K562 (cell line): ENCODE measurements at places on chromosomes 7 and 10. TPM values are rescaled to one million over a fixed set of nuclear protein-coding genes. Genes with fewer than 3 reads are reported as not detected.

- no peaks in the 10 kb centered on the region for H3K27me3 ChIP-seq
- H3K4me3 ChIP-seq = no peak overlapping the region
- no peak for DNase-seq
- peak overlapping the region; percentile 16; the same call in 2 of the 3 replicates for H3K27ac ChIP-seq
- H3K4me1 ChIP-seq = no peaks in the 10 kb centered on the region
Observed at GRCh38 chr7:135644154-135644553, 18.2 kb upstream of the STMP1 start.

DNA sequence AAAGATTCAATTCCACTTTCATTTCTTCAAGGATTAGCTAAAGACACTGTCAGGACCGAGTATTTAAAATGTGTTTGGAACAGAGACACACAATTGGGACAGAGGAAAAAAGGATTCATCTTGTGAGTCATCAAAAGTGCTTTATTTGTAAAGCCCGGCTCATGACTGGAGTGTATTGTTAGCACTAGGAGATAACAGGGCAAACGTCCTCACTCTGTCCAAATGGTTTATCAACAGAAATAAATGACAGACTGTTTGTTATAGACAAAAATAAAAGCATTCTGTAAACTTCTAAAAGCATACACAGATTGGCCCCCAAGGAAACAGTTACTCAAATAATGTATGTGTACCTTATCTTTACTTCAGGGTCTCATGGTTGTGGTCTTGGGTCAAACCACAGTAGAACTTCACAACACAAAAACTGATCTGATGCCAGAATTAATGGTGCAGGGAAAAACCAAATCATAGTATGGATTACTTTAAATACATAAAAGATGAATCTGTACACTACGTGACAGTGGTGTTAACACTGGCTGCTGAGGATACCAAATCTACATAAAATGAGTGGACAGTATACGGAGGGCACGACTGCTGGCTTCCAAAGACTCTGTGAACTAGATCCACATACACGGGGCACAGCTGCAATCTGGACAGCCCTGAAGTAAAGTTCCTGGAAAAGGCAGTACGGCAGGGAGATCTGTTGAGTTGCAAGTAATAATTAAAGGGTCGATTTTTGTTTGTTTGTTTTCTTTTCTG is 179.4 kb downstream of the PIP4K2A start:
- H3K27ac ChIP-seq = no peak overlapping the region
- peaks cover 45% of the 10 kb centered on the region; the same call in 2 of the 3 replicates for H3K36me3 ChIP-seq
- no peak overlapping the region for H3K4me3 ChIP-seq
- H3K27me3 ChIP-seq = no peaks in the 10 kb centered on the region
- DNase-seq = no peak

- no peak overlapping the region for H3K27ac ChIP-seq
- DNase-seq = no peak
- H3K4me3 ChIP-seq = no peak overlapping the region
- H3K36me3 ChIP-seq = no peaks in the 10 kb centered on the region
- no peaks in the 10 kb centered on the region for H3K4me1 ChIP-seq
- H3K27me3 ChIP-seq = no peaks in the 10 kb centered on the region
Observed at GRCh38 chr10:131571865-131572264, 260.3 kb upstream of the TCERG1L start.

GRCh38 chr7:56062382-56062781 is 1.7 kb upstream of the SUMF2 start:
- peaks cover 28% of the 10 kb centered on the region for H3K4me1 ChIP-seq
- H3K27ac ChIP-seq = peak overlapping the region; percentile 86
- H3K4me3 ChIP-seq = no peak overlapping the region
- peaks cover 68% of the 10 kb centered on the region for H3K36me3 ChIP-seq

GRCh38 chr7:28858895-28859294 is 99.2 kb downstream of the TRIL start:
- H3K27me3 ChIP-seq = peaks cover 2% of the 10 kb centered on the region
- H3K36me3 ChIP-seq = no peaks in the 10 kb centered on the region
- DNase-seq = no peak
- H3K4me3 ChIP-seq = no peak overlapping the region

GRCh38 chr10:132001238-132001972 is 19.7 kb upstream of the BNIP3 start:
- peak; percentile 24 for DNase-seq
- H3K27me3 ChIP-seq = no peaks in the 10 kb centered on the region
- peak overlapping the region; percentile 51; the same call in 1 of the 3 replicates for H3K27ac ChIP-seq
- no peaks in the 10 kb centered on the region for H3K36me3 ChIP-seq
- peaks cover 20% of the 10 kb centered on the region; the same call in 2 of the 3 replicates for H3K4me1 ChIP-seq

GRCh38 chr7:34042406-34042805 is 137.1 kb downstream of the BMPER start:
- H3K36me3 ChIP-seq = no peaks in the 10 kb centered on the region
- H3K27me3 ChIP-seq = no peaks in the 10 kb centered on the region
- no peak for DNase-seq
- H3K27ac ChIP-seq = no peak overlapping the region

DNA sequence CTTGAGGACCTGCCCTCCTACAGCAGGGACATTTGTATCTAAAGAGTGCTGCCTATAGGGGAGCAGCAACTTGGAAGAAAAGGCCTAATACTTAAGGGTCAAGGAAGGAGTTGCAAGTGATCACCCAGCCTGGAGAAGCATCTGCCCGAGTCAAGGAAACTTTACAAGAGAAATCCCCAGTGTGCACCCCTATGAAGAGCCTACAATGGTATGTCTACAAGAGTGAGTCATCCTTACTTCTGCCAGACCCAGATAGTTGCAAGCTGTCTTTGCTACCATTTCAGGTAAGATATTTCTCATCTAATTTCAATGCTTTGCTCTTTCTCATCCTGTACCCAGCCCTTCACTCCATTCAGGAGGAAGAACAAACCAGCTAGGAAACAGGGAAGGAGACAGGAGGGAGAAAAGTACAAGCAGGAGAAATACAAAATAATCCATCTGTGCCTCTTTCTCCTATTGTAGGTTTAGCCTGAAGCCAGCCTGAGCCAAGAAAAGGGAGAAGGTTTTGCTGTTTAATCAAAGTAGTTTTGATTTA is 34.4 kb upstream of the AGR3 start:
- no peaks in the 10 kb centered on the region for H3K4me1 ChIP-seq
- H3K36me3 ChIP-seq = no peaks in the 10 kb centered on the region
- H3K27ac ChIP-seq = no peak overlapping the region

DNA sequence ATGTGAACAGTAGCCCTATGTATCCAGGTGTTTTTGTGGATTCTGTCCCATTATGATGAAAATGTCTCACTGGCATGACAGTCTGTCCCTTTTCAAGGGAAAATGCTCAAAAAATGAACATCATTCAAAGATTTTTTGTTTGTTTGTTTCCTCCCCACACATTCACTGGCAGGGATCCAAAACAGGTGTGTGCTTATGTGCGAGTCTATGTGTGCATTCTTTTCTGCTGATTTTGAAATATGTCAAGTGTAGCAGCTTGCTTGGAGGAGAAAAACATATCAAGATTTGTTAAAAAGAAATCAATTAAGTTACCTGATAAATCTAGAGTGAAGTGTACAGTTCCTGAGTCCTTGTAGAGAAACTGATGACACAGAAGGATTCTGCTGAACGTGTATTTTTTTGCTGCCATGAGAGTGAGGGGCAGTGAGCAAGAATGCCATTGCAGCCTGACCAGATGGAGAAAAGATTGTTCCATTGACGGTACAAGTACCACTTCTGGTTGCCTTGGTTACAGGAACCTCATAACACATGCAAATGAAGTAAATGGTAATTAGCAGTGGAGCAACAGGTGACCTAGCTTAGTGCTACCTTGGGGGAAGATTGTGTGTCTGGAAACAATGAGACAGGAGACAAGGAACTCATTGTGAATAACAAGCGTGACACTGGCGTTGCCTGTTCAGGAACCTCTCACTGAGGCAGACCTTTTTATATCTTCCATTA is 277.4 kb upstream of the PHYHIPL start:
- DNase-seq = no peak
- H3K27me3 ChIP-seq = no peaks in the 10 kb centered on the region
- H3K4me1 ChIP-seq = no peaks in the 10 kb centered on the region
- no peak overlapping the region for H3K27ac ChIP-seq

GRCh38 chr10:72276013-72276387 is 2.3 kb downstream of the DDIT4 start:
- H3K4me1 ChIP-seq = peaks cover 44% of the 10 kb centered on the region
- H3K27ac ChIP-seq = peak overlapping the region; percentile 87
- no peaks in the 10 kb centered on the region for H3K27me3 ChIP-seq
- peak overlapping the region; percentile 86 for H3K4me3 ChIP-seq
- peaks cover 25% of the 10 kb centered on the region for H3K36me3 ChIP-seq

DNA sequence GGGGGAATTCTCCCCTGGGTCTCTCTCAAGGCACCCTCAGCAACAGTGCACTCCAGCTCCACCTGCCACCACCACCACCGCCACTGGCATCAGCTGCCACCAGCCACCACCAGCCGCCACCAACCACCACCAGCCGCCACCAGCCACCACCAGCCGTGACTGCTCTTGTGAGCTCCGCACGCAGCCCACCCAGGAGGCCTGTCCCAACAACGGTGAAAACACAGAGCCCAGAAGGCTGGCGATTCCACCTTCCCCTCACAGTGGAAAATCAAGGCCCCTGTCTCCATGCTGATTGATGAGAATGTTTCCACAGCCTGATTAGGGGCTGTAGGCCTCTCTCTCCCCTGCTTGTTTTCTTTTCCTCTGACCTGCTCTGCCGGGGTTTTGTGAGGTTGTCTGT is 41.1 kb downstream of the COBL start:
- H3K4me3 ChIP-seq = no peak overlapping the region
- no peak overlapping the region for H3K27ac ChIP-seq
- peaks cover 19% of the 10 kb centered on the region for H3K27me3 ChIP-seq
- H3K4me1 ChIP-seq = no peaks in the 10 kb centered on the region
- H3K36me3 ChIP-seq = no peaks in the 10 kb centered on the region
- no peak for DNase-seq

DNA sequence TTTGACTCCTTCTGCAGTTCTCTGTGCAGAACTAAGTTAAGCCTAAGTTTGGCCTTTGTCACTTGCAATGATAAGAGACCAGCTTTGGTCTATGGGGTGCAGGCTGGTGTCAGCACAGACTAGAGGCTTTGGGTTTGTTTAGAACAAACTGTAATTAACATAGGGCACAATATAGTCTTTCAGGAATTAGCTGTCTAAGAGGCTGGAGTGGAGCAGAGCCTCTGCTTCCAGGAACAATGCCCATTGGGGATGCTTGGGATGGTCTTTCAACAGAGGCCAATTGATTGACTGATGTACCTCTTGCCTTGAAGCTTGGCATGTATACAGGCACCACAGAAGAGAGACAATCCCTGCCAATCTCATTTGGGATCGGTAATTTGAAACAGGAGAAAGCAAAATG is 4.7 kb downstream of the SUFU start:
- H3K27ac ChIP-seq = no peak overlapping the region
- DNase-seq = no peak
- peaks cover 40% of the 10 kb centered on the region for H3K36me3 ChIP-seq
- H3K27me3 ChIP-seq = no peaks in the 10 kb centered on the region
- peaks cover 2% of the 10 kb centered on the region; the same call in 2 of the 3 replicates for H3K4me1 ChIP-seq

DNA sequence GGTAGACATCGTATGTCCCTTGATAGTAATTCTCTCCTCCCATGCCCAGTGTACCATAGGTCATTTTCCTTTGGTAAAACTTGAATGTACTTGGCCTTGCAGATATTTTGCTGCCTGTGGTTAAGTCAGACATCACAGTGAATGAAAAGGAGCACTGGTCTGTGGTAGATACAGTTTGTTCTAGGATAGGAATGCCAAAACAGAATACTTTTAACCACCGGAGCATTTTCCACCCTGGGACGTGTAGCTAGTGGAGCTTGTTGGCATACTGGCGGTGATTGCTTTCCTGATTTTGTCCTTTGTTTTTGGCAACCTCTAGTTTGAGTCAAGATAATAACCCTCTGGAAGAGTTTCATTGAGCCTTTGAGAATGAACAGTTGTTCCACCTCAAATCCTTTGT is 92.0 kb upstream of the BMPER start:
- H3K4me1 ChIP-seq = no peaks in the 10 kb centered on the region
- no peak overlapping the region for H3K4me3 ChIP-seq
- H3K27ac ChIP-seq = no peak overlapping the region

- H3K4me3 ChIP-seq = no peak overlapping the region
- H3K36me3 ChIP-seq = no peaks in the 10 kb centered on the region
- H3K4me1 ChIP-seq = no peaks in the 10 kb centered on the region; the same call in 1 of the 2 replicates
- H3K27me3 ChIP-seq = no peaks in the 10 kb centered on the region
- H3K27ac ChIP-seq = no peak overlapping the region
Observed at GRCh38 chr7:152076324-152076821, 50.9 kb downstream of the GALNT11 start.

DNA sequence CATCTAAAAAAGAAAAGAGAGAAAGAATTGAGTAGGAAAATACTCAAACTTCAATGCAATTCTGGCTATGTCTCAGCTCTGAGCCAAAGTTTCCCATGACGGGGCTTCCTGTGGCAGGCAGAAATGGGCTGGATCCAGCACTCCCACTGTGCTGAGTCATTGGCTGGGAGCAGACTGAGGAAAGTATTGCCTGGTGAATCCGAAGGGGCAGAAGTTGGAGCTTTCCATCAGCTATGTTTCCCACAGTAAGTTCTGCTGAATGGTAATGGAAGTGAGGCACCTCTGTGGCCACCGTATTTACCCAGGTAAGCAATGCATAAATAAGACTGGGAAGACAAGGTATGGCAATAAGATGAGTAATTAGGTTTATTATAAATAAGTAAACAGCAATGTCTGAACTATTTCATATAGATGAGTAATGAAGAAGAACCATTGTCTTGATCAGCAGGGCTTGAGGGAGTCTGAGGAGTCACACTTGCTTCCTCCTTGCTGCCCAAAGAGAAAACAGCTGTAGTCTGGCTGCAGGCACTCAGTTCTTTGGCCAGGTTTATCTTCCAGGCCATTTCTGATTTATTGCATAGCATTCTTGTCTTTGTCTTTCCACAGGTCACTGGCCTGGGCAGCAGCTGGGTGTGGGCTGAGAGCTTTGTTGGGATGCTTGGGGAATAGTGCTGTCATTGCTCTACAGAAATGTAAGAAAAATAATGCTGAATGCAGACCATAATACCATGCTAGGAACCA is 255.3 kb downstream of the DNAJB9 start:
- H3K36me3 ChIP-seq = no peaks in the 10 kb centered on the region
- H3K27me3 ChIP-seq = no peaks in the 10 kb centered on the region
- DNase-seq = no peak
- H3K27ac ChIP-seq = no peak overlapping the region
- H3K4me3 ChIP-seq = no peak overlapping the region

Gene NCF1
- 0.29 TPM in 1 of 2 replicates, not detected in the other for total RNA-seq

Gene CLDN15
- total RNA-seq = 10.0 and 10.6 TPM in 2 replicates

Gene FANK1
- total RNA-seq = 0.22 and 0.51 TPM in 2 replicates

Gene NACAD
- total RNA-seq = 0.02 and 0.04 TPM in 2 replicates

Gene CALD1
- 0.40 and 0.89 TPM in 2 replicates for total RNA-seq

Gene PGAM2
- total RNA-seq = not detected in 2 replicates

Gene HOXA7
- not detected in 2 replicates for total RNA-seq

Gene LRRN3
- 0.20 and 0.35 TPM in 2 replicates for total RNA-seq

Gene GHITM
- 322 and 329 TPM in 2 replicates for total RNA-seq

Gene CASTOR2
- 13.4 and 13.9 TPM in 2 replicates for total RNA-seq

Gene TFR2
- 121 and 123 TPM in 2 replicates for total RNA-seq

Gene POMZP3
- total RNA-seq = 13.4 and 15.8 TPM in 2 replicates

Gene ZRANB1
- 0.74 and 0.78 TPM in 2 replicates for total RNA-seq

Gene FGL2
- total RNA-seq = 0.11 TPM in 1 of 2 replicates, not detected in the other
